Epithelial cell of prostate (primary cell): ENCODE measurements at places on chromosomes 3 and 15.

DNA sequence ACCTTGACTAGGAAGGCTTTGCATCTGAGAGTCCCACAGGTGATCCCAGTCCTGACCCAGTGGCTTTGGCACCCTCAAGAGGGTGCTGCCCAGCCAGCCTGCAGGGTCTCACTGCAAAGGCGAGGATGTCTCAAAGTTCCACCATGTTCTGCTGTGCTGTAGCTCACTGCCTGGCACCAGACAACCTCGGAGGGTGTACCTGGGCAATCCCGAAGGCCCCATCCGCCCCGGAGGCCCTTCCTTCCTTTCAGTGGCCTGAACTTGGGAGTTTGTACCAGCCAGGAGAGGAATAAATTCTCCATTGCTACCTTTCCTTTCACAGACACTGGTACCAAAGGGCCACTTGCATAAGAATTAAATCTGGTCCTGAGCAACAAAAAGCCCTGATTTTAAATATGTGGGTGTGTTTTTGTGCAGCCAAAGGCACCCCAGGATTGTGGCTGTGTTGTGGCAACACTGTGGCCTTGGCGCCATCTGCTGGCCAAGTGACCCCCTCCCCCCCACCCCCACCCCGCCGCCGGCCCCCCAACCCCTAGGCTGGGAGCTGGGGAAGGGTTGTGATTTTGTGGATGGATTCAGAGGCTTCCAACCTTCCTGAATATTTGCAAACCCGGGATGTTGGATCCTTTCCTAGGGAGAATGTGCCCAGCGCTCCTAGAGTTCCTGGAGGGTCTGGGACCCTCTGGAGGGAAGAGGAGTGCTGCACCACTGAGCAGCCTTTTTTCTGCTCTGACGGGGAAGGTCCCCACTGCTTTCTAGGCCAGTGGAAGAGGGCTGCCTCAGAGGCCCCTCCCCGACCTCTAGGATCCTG lies 9.7 kb upstream of the PTPN23 start:
- DNase-seq, result no peak

GRCh38 chr3:170563712-170564423 lies 22.0 kb downstream of the SLC7A14 start:
- no peak for DNase-seq

DNA sequence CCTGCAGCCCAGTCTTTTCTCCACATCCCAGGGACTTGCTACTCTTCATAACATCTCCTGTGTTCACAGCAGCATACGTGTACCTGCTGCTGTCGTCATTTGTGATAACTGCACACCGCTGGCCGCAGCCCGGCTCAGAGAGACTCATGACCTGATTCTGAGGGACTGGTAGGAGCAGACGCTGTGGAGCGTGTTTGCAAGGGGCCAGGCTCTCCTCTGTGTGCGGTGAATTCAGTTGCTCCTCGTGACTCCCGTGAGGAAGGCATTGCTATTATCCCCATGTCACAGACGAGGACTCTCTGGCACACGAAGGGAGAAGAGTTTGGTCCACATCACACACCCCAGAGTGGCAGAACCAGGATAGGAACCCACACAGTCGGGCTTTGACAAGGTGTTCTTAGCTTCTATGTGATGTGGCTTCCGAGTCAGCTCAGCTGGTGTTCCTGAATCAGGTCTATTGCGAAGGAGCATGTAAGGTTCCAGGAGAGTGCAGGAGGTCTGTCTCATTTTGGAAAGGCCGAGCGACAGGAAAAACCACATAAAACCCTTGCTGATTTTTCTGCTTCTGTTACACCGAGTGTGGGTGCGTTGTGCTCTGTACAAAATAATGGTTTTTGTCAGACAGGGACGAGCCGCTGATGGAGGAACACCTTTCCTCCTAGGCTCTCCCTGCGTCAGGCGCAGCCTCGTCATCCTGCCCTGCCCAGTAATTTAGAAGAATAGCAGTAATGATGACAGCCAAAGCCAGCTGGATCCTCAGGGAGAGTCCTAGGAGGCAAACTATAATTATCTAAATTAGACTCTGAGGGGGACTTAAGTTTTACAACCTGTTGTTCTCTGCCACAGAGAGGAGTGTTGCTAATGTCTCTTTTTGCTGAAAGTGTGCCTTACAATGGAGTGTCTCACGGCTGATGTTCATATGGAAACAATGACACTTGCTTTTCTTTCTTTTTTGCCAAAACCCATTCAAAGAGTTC lies 157.5 kb upstream of the RGMA start:
- no peak for DNase-seq

GRCh38 chr3:37031096-37031682 lies 37.9 kb downstream of the MLH1 start:
- no peak for DNase-seq

GRCh38 chr3:152564459-152564858 lies 270.5 kb upstream of the P2RY1 start:
- DNase-seq, result no peak

- DNase-seq, result no peak
These were observed 20.3 kb downstream of the PLXNB1 start for GRCh38 chr3:48409291-48410201.

DNA sequence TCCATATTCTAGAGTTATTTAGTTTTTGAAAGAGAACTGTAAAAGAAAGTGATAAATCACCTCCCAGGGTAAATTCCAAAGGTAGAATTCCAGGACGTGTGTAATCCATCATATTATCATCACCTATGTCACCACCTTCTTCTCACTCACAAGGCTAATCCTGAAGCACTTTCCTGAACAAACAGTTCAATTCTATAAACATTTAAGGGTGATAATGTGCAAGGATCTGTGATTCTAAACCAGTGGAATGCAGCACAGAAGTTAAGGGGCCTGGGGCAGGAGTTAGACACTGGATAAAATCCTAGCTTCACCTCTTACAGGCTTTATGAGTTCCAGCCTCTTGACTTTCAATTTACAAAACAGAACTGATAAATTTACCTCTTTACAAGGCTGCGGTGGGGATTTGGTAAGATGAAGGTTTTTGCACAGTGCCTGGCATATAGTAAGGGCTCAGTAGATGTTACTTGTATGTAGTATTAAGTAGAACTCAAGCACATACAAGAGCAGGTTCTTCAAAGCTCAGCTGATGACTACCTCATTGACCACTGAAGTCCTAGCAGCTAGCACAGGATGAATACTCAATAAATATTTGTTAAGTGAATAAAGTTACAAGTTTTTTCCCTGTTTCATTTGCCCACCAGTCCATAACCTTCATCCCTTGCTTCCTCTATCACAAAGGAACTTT lies 47.3 kb upstream of the CCDC80 start:
- DNase-seq, result no peak
